ENCODE measurements at places on chromosomes 12 and 14. TPM values are rescaled to one million over a fixed set of nuclear protein-coding genes. Genes with fewer than 3 reads are reported as not detected.
A peak's percentile ranks its signal among the peaks of the same experiment; 100 is the strongest.

GRCh38 chr14:75630695-75631452 lies 29.8 kb downstream of the ERG28 start:
- DNase-seq = no peak

DNA sequence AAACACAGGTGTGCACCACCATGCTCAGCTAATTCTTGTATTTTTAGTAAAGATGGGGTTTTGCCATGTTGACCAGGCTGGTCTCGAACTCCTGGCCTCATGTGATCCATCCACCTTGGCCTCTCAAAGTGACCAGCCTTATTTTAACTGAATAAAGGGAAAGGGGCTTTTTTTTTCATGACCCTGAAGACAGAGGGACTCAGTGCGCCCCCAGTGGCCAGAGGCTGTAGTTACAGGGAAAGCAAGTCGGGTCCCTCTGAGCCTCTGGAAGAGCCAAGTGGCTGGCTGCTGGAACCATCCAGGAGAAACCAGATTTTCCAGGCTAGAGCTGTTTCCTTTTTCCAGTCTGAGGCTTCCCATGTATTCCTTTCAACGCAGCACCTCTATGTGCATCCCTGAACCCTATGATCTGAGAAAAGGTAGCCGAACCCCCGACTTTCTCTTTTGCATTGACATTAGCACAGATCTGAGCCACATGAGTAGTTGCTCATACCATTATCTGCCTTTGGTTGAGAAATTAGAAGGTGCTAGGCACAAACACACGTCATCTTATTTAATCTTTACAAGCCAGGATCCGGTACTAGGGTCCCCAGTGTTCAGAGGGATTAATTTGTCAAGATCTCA lies 342.7 kb downstream of the CACNA1C start:
- DNase-seq = peak; percentile 42

DNA sequence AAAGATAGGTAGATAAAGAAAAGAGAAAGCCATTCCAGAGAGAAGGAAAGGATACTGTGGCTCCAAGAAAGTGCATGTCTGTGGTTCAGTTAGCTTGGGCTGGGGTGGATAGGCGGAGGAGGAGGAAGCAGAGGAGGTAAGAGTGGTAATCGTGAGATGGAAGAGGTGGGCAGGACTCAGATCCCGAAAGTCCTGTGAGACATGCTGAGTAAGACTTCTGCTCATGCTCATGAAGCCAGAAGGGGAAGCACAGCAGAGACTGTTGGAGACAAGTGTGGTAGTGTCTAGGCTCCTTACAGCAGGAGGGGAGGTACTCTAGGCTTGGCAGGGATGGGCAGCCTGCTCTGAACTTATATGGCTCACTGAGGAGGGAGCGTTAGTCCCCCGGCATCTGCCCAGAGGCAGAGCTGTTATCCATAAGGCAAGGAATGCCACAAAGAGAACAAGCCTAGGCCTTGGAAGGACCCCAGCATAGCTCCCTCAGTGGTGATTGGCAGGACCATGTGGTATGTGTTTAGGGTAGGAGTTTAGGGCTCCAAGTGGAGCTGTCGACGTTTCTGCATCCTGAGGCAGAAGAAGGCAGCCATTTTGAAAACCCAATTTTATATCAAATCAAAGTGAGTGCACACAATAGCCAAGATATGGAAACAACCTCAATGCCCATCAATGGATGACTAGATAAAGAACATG lies 135.3 kb downstream of the SMOC1 start:
- DNase-seq = no peak

- DNase-seq = no peak
Observed at GRCh38 chr14:51081209-51081608, 13.7 kb downstream of the TRIM9 start.

- no peak for DNase-seq
Observed at GRCh38 chr14:52821805-52822250, 30.4 kb upstream of the GNPNAT1 start.

Gene CLEC2A
- not detected for total RNA-seq

Gene NKX2-1
- total RNA-seq = not detected
